ENCODE measurements at places on chromosomes 3 and 15.

- peak; percentile 6 for DNase-seq
Observed at GRCh38 chr3:183875411-183875810, 9.3 kb downstream of the PARL start.

GRCh38 chr3:96330795-96331194 is 483.6 kb upstream of the EPHA6 start:
- DNase-seq: no peak

DNA sequence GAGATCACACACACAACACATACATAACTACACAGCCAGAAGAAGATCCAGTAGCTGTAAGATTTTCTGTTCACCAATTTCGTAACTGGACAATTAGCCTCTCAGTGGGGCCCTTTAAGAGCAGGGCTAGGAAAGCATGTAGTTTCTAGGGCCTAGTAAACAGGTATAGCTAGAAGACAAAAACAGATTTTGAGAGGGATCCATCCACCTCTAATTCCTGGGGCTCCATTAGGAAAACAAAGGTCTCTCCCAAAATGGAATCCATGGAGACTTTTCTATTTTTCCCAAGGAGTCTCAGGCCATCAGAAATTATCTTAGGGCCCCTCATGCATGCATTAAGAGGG is 10.5 kb downstream of the KIF15 start:
- peak; percentile 5 for DNase-seq

DNA sequence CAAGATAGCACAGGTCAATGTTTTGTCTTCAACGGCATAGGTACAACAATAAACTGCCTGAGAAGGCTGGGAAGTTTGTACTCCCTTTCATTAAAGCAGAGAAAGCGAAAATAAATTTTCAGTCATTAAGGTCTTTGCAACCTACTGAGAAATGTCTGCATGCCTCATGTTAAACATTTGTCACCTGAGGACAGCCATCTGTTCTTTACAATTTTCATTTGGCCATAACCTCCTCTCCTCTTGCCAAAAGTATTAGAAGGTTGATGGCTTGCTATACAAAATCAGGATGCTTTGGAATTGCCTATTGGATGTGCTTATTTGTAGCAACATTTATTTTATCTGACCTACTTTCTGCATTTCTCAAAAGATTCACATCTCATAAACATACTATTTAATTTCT is 122.7 kb downstream of the GOLIM4 start:
- no peak for DNase-seq

- peak; percentile 70 for DNase-seq
Observed at GRCh38 chr3:50274371-50275104, 4.3 kb upstream of the LSMEM2 start.

DNA sequence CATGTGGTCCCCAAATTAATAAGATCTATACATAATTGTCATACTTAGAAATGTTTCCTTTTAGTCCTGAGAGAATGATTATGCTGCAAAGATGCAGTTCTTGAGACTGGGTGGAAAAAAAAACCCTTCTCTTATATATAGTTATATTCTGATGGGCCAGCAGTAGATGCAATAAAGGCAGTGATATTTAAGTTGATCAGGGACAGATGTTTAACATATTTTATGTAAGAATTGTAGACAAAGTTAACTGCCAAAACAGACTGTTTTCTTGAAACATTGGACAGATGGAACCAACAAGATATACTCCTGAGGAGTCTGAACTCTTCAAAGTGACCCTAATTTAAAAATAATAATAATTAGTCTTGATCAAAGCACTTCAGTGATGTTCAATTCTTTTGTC is 172.0 kb upstream of the LRIG1 start:
- DNase-seq: no peak

DNA sequence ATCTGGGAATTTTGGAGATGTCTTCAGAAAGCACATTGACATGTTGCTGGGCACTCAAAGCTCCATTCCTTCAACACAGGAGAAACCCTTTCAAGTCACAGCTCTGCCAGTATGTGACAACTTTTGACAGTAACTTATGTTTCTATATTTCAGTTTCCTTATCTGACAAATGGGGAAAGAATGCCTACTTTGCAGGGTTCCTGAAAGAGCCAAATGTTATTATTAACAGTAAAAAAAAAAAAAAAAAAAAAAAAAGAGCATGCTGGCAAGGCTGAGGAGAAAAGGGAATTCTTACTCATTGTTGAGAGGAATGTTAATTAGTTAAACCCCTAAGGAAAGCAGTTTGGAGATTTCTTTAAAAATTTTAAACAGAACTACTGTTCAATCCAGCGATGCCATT is 272.5 kb upstream of the TGFBR2 start:
- no peak for DNase-seq

- no peak for DNase-seq
Observed at GRCh38 chr3:124926426-124927101, 8.0 kb downstream of the MUC13 start.

DNA sequence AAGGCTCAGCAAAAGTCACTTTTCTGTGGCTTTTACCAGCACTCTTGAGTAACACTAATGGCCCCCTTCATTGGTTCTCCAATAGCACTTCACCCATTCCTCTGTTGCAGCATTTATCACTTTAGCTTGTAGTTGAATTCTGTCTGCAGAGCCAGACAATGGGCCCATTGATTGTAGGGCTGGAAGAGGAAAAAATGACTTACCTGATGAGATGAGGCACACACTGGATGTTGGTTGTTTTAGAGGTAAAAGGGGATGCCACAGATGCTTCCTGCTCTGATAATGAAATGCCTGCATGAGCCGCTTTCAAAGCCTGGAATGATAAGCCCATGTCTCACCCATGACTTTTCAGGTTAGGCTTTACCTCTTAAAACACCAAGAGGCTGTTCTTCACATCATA is 64.3 kb downstream of the PLAAT1 start:
- DNase-seq: no peak

- peak; percentile 37 for DNase-seq
Observed at GRCh38 chr3:179956416-179956830, 80.3 kb downstream of the PEX5L start.

GRCh38 chr3:121654493-121655385 is 6.0 kb downstream of the HCLS1 start:
- DNase-seq: no peak
